ENCODE measurements at places on chromosomes 2 and 18.

DNA sequence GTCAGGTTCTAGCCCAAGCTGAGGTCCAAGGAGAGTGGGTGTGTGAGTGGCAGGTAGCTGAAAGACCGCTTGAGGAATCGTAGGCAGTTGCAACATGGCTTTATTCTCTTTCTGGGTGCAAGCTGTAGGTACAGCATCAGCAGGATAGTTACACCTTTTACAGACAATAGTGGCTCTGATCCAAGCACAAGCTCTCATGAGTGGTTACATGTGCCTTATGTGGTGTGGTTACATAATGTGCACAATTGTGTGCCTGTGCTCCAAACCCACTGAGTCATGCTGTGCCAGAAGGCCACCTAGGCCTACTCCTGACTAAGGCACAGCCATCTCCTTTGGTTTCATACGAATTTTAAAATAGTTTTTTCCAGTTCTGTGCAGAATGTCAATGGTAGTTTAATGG, 227.6 kb downstream of the SATB2 start:
- no peak for DNase-seq

- DNase-seq: no peak
Observed at GRCh38 chr18:36327352-36328316, 30.1 kb downstream of the FHOD3 start.

GRCh38 chr2:225768741-225769140, 369.2 kb downstream of the NYAP2 start:
- DNase-seq: no peak

DNA sequence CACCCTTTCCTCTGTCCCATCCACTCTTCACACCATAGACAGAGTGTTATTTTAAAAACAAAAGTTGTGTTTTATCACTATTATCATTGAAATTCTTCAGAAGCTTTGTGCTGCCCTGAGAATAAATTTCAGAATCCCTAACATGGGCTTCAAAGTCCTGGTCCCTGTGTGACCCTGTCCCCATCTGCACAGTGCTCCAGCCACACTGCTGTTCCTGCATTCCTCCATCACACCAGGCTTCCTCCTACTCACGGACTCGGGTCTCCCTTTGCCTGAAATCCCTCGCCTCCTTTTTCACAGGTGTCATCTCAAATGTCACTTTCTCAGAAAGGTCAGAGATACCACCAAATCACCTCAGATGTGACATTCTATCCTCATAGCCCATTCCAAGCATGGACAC, 8.2 kb upstream of the DTNA start:
- no peak for DNase-seq

GRCh38 chr2:8159966-8160603, 521.8 kb upstream of the ID2 start:
- no peak for DNase-seq

GRCh38 chr18:80105369-80106167, 3.5 kb upstream of the ADNP2 start:
- DNase-seq: no peak

DNA sequence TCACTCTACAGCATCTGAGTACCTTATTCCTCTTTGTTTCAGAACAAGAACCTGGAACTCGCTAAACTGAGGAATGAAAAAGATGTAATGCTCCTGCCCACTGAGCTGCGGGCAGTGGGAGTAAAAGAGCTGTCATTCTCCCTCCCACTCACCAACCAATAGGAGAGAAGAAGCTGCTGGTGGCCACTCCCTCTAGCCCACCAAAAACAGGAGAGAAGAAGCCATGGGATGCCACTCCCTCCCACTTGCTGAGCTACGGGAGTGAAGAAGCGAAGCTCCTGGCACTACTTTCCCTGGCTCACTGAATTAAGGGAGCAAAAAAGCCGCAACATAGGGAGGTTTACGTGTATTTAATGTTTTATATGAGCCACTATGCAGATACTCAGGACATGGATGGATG, 53.7 kb downstream of the RIT2 start:
- no peak for DNase-seq

- DNase-seq: no peak
Observed at GRCh38 chr2:46847726-46848412, 67.7 kb downstream of the MCFD2 start.

GRCh38 chr2:85719609-85720240, 25.6 kb downstream of the GNLY start:
- no peak for DNase-seq

DNA sequence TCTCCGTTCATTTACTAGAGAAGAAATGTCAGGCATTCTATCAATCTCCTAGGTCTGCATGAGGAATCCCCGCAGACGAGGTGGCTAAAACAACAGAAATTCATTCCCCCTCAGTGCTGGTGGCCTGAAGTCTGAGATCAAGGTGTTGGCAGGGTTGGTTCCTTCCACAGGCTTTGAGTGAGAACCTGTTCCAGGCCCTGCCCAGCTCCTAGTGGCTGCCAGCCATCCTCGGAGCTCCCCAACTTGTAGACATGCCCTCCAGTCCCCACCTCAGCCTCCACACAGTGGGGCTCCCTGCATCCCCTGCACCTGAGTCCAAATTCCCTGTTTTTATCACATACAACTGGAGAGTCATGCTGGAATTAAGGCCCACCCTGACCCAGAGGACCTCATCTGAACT, 145.3 kb upstream of the ALKAL2 start:
- DNase-seq: no peak

GRCh38 chr2:1752751-1753150, 8.4 kb upstream of the PXDN start:
- DNase-seq: no peak

DNA sequence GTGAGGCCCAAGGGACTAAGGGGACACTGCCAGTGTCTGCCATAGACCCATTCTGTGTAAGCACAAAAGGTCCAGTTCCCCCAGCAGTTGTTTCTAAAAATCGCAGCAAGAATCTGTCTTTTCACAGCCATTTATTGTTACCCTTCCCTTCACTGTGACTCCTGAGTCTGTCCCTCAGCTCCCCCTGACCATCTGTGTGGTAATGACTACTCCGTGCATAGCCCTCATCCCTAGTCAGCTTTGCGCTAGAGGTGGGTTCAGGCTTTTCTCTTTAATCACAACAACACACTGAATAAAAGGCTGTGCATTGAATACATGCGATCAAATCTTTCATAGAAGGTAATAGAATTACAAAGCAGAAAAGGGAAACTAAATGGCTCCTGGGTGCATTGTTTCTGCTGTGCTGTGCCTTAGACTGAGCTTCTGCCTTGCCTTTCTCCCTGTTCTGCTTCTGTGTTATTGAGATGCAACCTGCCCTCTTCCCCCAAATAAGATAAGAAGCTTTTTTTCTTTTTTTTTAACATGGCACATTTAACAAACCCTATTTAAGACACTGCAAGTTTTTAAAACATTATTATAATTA, 836.0 kb upstream of the CDH2 start:
- DNase-seq: no peak

DNA sequence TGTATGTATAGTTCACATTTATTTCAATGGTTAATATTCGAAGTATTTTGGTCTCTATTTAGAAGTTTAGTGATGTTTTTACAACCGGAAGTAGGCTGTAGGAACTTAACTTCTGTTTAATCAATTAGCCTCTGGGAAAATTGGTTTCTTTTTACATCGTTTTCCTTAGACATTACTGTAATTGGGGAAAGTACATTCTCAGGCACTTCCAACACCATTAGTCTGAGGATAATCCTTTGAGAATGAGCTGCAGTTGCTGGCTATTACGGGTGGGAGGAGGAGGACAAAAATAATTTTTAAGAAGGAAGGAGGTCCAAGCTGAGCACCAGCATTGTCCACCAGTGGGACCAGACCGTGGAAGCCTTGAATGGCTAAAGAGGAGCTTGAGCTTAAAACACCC, 70.4 kb upstream of the ST3GAL5 start:
- no peak for DNase-seq

DNA sequence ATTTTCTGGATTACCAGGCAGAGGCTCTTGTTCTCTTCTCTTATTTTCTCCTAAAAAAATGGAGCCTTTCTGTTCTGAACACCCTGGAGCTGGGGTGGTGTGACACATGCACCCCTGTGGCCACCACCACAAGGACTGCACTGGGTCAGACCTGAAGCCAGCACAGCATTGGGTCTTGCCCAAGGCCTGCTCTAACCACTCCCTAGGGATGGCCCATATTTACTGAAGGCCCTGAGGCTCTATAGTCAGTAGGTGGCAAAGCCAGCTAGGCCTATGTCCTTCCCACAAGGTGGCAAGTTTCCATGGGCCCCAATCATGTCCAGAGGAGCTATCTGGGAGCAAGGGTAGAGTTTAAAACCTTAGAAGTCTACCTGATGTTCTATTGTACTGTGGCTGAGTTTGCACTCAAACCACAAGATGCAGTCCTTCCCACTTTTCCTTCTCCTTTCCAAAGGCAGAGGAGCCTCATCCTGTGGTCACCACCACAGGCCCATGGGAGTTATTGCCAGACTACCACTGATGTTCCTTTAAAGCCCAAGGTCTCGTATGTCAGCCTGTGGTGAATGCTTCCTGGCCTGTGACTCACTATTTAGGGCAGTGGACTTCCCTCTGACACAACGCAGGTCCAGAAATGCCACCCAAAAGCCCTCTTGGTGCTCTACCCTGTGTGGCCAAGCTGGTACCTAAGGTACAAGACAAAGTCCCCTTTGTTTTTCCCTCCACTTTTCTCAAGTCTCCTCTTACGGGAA, 15.0 kb upstream of the FMNL2 start:
- DNase-seq: no peak

DNA sequence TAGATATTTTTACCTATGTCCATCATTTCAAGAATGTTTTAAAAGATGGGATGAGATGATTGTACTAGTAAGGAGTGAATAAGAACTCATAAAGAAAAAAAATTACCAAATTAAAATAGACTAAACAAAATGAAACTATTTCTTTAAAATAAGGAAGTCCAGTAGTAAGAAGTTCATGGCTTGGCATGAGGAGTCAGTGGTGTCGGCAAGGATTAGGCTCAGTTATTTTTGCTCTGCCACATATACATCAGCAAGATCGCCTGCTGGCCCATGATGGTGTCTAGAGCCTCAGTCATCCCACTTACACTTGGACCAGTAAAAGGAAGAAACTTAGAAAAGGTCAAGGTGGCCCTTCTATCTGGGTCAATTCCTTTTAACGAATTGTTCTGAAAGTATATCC, 300.9 kb upstream of the SLC8A1 start:
- no peak for DNase-seq

DNA sequence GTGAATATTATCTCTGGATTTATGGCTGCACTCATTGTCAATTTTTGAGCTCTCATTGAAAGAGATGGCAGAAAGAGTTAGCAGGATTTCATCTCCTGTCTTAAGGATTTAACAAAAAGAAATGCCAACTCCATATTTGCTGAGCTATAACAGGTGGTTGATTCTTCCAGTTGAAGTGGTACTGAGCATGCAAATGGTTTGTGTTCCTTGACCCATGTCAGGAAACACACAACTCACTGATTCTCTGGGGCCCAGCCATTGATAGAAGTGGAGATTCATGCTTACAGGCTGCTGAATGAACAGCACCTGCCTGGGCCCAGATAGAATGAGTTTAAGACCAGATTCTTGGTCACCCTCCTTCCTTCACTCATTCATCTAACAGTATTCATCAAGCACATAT, 128.8 kb downstream of the CERS6 start:
- no peak for DNase-seq

DNA sequence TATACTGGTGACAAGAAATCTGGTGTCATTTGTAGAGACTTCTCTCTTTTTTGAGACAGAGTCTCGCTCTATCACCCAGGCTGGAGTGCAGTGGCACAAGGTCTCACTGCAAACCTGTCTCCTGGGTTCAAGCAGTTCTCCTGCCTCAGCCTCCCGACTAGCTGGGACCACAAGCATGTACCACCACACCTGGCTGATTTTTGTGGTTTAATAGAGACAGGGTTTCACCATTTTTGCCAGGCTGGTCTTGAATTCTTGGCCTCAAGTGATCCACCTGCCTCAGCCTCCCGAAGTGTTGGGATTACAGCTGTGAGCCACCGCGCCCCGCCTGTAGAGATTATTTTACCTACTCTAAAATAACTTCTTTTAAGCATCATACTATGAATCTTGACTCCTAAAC, 6.5 kb downstream of the HNRNPLL start:
- no peak for DNase-seq

- no peak for DNase-seq
Observed at GRCh38 chr2:202215179-202215578, 23.2 kb downstream of the SUMO1 start.

- no peak for DNase-seq
Observed at GRCh38 chr2:42944779-42945415, 152.5 kb upstream of the HAAO start.

DNA sequence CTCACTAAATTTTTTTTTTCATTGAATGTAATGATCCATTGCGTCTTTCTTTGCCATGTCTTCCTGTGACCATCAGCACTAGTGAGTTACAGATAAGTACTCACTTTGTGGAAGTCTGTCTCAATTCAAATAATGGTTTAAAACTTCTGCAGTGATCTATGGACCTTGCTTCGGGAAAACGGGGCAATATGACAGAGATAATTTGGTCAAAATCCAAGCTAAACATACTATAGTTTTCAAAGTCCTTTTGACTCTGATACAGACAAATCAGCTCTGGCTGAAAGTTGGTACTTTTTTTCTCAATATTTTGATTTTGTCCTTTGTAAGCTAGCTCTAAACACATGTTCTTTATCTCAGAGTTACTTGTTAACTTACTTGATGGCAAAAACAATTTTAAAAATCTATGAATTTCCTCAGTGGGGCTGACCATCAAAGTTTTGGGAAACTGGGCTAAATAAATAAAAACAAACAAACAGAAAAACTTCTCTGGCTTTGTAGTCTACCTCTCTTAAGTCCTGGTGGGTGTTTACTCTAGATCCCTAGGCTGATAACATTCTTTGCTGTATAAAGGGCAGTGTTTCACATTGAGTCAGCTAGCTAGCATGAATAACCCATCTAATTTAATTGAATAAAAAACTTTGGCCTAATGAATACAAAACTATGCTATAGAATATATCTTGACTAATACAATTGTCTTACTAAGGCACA, 327.6 kb downstream of the RDH14 start:
- no peak for DNase-seq

GRCh38 chr18:62389761-62390481, 64.8 kb downstream of the TNFRSF11A start:
- no peak for DNase-seq

DNA sequence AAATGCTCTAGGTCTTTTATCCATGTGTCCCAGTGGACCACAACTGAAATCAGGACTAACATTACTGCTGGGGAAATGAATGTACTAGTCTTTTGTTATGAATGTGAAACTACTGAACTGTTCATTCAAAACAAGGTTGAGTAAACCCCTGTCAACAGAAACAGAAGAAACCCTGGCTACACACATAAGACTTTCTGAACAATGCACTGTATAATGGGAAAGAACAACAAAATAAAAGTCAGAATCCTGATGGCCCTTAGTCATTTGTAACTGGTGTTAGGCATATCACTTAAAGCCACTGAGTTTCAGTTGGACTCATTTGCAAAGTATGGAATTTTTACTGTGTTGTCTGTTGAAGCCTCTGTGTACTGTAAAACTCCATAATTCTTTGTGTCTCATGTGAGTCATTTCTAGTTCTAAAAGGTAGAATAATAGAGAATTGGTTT, 77.0 kb upstream of the UBXN4 start:
- no peak for DNase-seq

- DNase-seq: no peak
Observed at GRCh38 chr2:164745012-164745797, 96.4 kb downstream of the COBLL1 start.

- no peak for DNase-seq
Observed at GRCh38 chr2:172667581-172668325, 67.9 kb upstream of the RAPGEF4 start.

All from hypothalamus (tissue), 51 donors.